ENCODE measurements at places on chromosomes 4 and X.
A peak's percentile ranks its signal among the peaks of the same experiment; 100 is the strongest.

DNA sequence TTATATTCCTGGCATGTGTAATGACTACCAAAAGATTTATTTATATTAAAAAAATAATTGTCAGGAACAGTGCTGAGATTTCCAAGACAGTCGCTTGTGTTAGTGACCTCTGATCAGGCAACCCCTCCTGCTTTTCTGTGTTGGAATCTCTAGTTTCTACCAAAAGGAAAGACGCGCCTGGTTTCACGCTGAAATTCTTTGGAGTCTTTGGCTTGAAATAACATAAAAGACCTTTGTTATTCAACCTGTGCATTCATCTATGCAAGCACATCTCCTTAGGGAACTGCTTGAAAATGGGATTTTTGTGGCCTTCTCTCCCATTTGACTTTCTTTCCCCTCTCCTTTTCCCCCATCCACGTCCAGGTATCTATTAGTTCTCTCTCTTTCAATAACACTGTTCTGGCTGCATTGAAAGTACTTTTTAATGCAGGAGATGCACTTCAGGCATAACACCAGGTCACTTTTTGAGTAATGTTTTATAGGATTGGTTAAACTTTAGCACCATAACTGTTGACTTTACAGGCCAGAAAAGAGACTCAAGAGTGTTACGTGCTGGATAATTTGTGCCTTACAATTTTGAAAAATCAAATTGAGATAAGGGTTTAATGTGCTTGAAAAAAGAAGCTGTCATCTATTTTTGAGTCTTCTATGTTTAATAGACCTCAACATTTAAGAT lies 172.7 kb downstream of the GPAT3 start:
- no peak overlapping the region for H3K4me3 ChIP-seq
- H3K27ac ChIP-seq: no peak overlapping the region
- H3K36me3 ChIP-seq: no peaks in the 10 kb centered on the region

GRCh38 chr4:119932277-119932676 lies 134.4 kb downstream of the MAD2L1 start:
- H3K36me3 ChIP-seq: no peaks in the 10 kb centered on the region
- H3K4me3 ChIP-seq: no peak overlapping the region
- DNase-seq: no peak

- H3K27ac ChIP-seq: no peak overlapping the region
- no peaks in the 10 kb centered on the region for H3K27me3 ChIP-seq
- H3K4me1 ChIP-seq: no peaks in the 10 kb centered on the region
- H3K4me3 ChIP-seq: no peak overlapping the region
- no peaks in the 10 kb centered on the region for H3K36me3 ChIP-seq
Observed at GRCh38 chrX:1909419-1910206, 294.8 kb downstream of the ASMT start.

- no peak overlapping the region for H3K4me3 ChIP-seq
- H3K27ac ChIP-seq: peak overlapping the region; percentile 70
- H3K4me1 ChIP-seq: peaks cover 12% of the 10 kb centered on the region
- peak; percentile 89 for DNase-seq
- H3K36me3 ChIP-seq: no peaks in the 10 kb centered on the region
Observed at GRCh38 chr4:26342328-26343037, 21.7 kb downstream of the RBPJ start.

DNA sequence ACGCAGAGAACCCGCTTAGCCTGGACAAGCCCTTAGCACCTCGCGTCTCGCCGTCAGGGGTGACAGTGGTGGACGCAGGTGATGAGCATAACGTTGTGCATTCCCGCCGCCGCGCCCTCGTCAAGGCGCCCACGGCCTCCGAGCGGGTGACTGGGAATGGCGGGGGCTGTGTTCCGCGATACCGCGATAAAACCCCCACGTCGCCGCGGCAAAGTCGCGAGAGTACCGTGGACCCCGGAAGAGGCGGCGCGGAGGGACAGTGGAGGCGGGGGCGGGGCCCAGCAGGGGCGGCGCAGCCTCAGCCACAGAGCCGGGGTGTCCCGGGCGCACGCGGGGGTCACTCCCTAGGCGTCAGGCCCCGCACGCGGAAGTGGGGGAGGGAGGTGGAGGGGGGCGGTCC lies 53.8 kb downstream of the ZFYVE28 start:
- H3K4me3 ChIP-seq: peak overlapping the region; percentile 61
- H3K27me3 ChIP-seq: no peaks in the 10 kb centered on the region
- peak; percentile 60 for DNase-seq
- H3K27ac ChIP-seq: no peak overlapping the region

DNA sequence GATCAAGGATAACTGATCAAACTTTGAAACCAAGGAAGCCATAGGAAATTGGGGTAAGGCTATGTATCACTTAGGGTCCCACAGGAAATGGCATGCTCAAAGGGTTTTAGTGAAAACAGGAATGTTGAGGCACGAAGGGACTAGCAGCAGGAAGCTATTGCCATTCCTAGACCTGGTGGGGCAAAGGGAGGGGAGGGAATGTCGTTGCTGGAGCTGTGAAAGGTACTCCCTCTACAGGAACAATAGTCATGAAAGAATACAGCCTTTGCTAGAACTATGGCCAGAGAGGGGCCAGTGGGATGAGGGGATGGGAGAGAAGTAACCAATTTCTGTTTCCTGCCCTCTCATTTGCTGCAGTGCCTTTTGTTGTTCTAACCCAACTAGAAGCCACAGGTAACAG lies 11.9 kb downstream of the REPS2 start:
- H3K4me3 ChIP-seq: no peak overlapping the region
- no peaks in the 10 kb centered on the region for H3K4me1 ChIP-seq
- no peaks in the 10 kb centered on the region for H3K36me3 ChIP-seq
- no peak overlapping the region for H3K27ac ChIP-seq
- H3K27me3 ChIP-seq: no peaks in the 10 kb centered on the region
- DNase-seq: no peak

DNA sequence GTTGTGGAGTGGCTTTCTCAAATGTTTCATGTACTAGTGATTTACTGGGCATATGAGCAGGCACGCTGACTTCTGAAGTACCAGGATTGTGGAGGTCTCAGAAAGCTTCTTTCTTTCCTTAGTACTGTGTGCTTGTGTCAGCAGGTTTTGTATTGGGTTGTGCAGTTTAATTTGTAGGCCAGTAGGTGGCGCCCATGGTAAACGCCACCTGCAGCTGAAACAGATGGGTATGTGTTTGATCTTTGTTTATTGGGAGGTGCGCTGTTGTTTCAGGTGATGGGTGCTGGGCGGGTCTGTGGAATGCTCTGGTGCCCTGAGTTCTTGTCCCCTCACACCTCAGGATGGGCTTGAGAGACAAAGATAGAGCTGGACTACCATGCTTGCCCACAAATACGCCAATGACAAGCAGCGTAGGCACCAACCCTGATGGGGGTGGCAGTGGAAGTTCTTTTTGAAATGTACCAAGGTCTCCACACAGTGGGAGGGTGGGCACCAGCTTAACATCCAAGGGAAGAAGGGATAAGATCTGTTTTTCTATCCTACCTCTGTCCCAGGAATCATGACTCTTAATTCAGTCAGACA lies 141.5 kb downstream of the RPS6KA6 start:
- no peaks in the 10 kb centered on the region for H3K27me3 ChIP-seq
- H3K36me3 ChIP-seq: no peaks in the 10 kb centered on the region
- H3K4me1 ChIP-seq: no peaks in the 10 kb centered on the region

- no peaks in the 10 kb centered on the region for H3K36me3 ChIP-seq
- no peak for DNase-seq
- H3K4me1 ChIP-seq: no peaks in the 10 kb centered on the region
- H3K27me3 ChIP-seq: no peaks in the 10 kb centered on the region
- H3K4me3 ChIP-seq: no peak overlapping the region
- no peak overlapping the region for H3K27ac ChIP-seq
Observed at GRCh38 chr4:6968496-6968895, 58.9 kb downstream of the TBC1D14 start.

GRCh38 chr4:153652051-153652784 lies 31.9 kb upstream of the TLR2 start:
- no peaks in the 10 kb centered on the region for H3K27me3 ChIP-seq
- no peak overlapping the region for H3K27ac ChIP-seq
- no peaks in the 10 kb centered on the region for H3K4me1 ChIP-seq
- no peaks in the 10 kb centered on the region for H3K36me3 ChIP-seq

DNA sequence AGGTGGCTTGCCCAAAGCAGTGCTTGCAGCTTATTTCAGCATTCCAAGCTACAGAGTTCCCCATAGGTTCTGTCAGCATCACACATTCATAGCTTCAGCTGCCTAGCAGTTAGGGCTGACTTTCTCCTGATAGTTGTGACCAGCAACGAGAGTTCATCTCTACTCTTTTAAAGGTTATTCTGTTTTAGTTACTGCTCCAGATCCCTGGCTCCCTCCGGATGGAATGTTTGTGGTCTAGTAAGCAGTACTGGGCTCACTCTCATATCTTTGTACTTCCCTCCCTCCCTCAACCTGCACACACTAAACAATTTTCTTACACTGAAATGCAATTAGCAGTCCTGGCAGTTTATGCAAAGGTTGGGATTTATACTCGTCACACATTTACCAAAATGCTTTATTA lies 43.9 kb downstream of the PTTG2 start:
- peaks cover 2% of the 10 kb centered on the region for H3K4me1 ChIP-seq
- H3K27ac ChIP-seq: no peak overlapping the region
- no peaks in the 10 kb centered on the region for H3K36me3 ChIP-seq
- H3K27me3 ChIP-seq: no peaks in the 10 kb centered on the region

GRCh38 chr4:81304871-81305270 lies 89.8 kb upstream of the PRKG2 start:
- no peak overlapping the region for H3K4me3 ChIP-seq
- no peaks in the 10 kb centered on the region for H3K4me1 ChIP-seq
- H3K27me3 ChIP-seq: no peaks in the 10 kb centered on the region
- DNase-seq: peak; percentile 88
- H3K36me3 ChIP-seq: no peaks in the 10 kb centered on the region

- no peak overlapping the region for H3K4me3 ChIP-seq
- H3K4me1 ChIP-seq: peaks cover 7% of the 10 kb centered on the region
- H3K27me3 ChIP-seq: no peaks in the 10 kb centered on the region
- no peak for DNase-seq
- H3K36me3 ChIP-seq: no peaks in the 10 kb centered on the region
Observed at GRCh38 chr4:23931489-23931830, 41.6 kb upstream of the PPARGC1A start.

DNA sequence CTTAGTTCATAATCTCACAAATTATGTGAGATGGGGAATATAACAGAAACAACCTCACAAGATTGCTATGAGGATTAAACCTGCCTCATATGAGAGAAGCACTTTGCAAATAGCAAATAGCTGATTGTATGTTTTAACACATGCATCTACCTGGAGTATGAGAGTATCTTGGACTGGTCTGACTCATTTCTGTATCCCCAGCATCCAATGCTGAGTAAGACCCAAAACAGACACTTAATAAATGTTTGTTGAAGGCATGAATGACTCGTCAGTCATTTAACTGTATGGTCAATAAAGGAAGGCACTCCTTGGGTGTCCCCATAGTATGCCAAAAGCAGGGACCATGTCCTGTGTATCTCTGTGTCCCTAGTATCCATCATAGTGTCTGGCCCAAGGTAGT lies 350.9 kb upstream of the F9 start:
- no peaks in the 10 kb centered on the region for H3K36me3 ChIP-seq
- DNase-seq: no peak
- no peaks in the 10 kb centered on the region for H3K27me3 ChIP-seq
- H3K4me3 ChIP-seq: no peak overlapping the region

DNA sequence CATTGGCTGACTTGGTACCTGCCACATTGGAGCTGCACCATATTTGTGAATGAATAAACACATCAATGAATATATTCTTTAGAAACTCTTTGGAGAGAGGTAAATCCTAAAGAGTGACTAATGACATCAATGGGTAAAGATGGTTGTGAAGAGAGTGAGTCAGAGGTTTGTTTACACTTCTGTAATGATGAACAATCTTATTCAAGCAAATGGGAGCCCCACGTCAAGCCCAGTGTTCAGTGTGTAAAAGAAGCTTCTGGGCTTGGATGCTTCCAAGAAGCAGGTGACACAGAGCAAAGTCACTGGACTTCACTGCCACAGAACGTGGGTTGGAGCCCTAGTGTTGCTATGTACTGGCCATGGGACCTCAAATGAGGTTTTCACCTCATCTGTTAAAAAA lies 319.0 kb downstream of the STK32B start:
- H3K27me3 ChIP-seq: no peaks in the 10 kb centered on the region
- H3K27ac ChIP-seq: no peak overlapping the region
- H3K36me3 ChIP-seq: no peaks in the 10 kb centered on the region
- peak; percentile 17 for DNase-seq
- H3K4me3 ChIP-seq: no peak overlapping the region

GRCh38 chrX:153863251-153863991 lies 22.6 kb downstream of the L1CAM start:
- no peak overlapping the region for H3K27ac ChIP-seq
- no peaks in the 10 kb centered on the region for H3K27me3 ChIP-seq
- no peak overlapping the region for H3K4me3 ChIP-seq
- H3K36me3 ChIP-seq: no peaks in the 10 kb centered on the region

GRCh38 chr4:113476800-113477199 lies 284.7 kb downstream of the CAMK2D start:
- no peak overlapping the region for H3K4me3 ChIP-seq
- DNase-seq: peak; percentile 32
- no peaks in the 10 kb centered on the region for H3K36me3 ChIP-seq
- no peaks in the 10 kb centered on the region for H3K27me3 ChIP-seq
- H3K27ac ChIP-seq: no peak overlapping the region
- H3K4me1 ChIP-seq: peaks cover 5% of the 10 kb centered on the region

DNA sequence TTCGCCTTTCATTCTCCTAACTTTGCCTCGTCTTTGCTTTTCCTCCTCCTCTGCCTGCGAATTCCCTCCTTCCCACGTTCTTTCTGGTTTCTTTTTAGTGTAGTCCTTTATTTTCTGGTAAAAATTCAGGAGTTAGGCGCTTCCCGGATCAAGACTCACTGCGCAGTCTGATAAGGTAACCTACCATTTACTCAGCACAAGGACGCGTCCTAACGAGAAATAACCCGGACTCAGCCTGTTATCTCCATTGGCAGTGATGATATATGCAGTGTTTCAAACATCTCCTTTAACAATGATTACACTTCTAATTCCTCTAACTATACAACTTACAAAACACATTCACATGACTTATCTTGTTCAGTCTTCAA lies 357 bp upstream of the ETNPPL start:
- peak overlapping the region; percentile 61 for H3K4me3 ChIP-seq
- H3K4me1 ChIP-seq: peaks cover 3% of the 10 kb centered on the region
- no peak overlapping the region for H3K27ac ChIP-seq

- H3K4me1 ChIP-seq: peaks cover 32% of the 10 kb centered on the region
- peak; percentile 72 for DNase-seq
- no peak overlapping the region for H3K4me3 ChIP-seq
- no peaks in the 10 kb centered on the region for H3K27me3 ChIP-seq
Observed at GRCh38 chr4:140094438-140095420, 59.3 kb downstream of the MAML3 start.

- H3K4me1 ChIP-seq: no peaks in the 10 kb centered on the region
- no peaks in the 10 kb centered on the region for H3K36me3 ChIP-seq
- peak; percentile 38 for DNase-seq
- H3K4me3 ChIP-seq: no peak overlapping the region
Observed at GRCh38 chr4:111959222-111959621, 186.0 kb upstream of the FAM241A start.

Data from fibroblast of lung (primary cell).